ENCODE measurements at places on chromosomes 3 and 15.

- DNase-seq = no peak
Measured at GRCh38 chr3:65196663-65197062, 508.9 kb upstream of the ADAMTS9 start.

DNA sequence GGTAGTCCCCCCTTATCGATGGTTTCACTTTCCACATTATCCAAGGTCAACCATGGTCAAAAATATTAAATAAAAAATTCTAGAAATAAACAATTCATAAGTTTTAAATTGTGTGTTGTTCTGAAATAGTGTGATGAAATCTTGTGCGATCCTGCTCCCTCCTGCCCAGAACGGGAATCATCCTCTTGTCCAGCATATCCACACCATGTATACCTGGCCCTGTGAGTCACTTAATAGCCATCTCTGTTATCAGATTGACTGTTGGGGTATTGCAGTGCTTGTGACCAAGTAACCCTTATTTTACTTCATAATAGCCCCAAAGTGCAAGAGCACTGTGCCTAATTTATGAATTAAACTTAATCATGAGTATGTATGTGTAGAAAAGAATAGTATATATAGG is 19.1 kb downstream of the FAM81A start:
- DNase-seq = no peak

- no peak for DNase-seq
Measured at GRCh38 chr15:59344311-59344710, 28.4 kb downstream of the MYO1E start.

GRCh38 chr3:49841126-49841696 is 15.2 kb downstream of the TRAIP start:
- peak; percentile 51 for DNase-seq

GRCh38 chr3:65030847-65031463 is 343.2 kb upstream of the ADAMTS9 start:
- no peak for DNase-seq

DNA sequence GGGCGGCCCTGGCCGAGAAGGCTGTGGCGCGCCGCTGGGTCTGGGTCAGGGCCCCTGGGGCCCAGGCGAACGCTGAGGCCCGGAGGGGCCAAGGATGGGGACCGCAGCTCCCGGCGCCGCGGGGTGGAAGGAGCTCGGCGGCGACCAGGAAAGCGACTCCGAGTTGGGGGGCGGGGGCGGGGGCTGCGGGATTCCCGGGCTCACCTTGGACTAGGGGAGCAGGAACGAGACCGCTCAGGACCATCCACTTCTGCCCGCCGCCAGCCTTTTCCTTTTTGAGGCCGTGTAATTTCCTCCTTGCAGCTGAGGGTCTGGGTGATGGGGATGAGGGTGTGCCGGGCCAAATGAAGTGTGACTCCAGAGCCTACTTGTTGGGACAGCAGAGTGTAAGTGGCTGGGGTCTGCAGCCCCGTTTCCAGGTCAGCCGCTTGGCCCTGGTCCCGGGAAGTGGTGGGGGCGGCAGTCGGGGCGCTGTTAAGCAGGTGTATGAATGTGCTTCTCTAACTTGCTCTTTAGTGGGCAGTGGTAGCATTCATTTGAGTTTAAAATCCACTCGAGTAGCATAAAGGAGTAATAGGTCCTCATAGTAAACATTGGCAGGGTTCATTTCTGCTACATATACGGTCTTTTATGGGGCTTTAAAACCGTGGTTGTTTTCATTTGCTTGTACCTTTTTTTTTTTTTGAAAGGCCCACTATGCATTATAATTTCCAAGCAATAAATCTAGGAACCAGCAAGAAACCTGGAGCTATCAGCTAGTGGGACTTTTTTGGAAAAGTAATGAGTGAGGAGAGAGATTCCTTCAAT is 717 bp downstream of the PXK start:
- DNase-seq = peak; percentile 59

GRCh38 chr3:14582045-14582410 is 41.9 kb upstream of the GRIP2 start:
- no peak for DNase-seq

DNA sequence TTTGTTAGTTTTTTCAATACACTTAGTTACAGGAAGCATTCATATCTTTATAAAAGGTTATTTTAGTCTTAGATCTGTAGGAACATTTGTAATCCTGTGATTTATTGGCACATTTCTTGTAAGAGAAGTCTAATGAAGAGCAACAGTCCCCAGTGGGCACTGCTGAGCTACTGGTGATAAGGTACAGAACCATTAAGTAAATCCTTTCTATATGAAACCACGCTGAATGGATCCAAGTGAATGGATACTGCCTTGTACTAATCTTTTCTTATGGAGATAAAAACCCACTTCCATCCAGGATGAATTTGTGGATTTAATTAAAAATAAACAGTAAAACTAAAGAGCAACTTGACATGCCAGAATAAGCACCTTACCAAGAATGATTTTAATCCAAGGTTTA is 64.0 kb downstream of the SHQ1 start:
- DNase-seq = no peak

DNA sequence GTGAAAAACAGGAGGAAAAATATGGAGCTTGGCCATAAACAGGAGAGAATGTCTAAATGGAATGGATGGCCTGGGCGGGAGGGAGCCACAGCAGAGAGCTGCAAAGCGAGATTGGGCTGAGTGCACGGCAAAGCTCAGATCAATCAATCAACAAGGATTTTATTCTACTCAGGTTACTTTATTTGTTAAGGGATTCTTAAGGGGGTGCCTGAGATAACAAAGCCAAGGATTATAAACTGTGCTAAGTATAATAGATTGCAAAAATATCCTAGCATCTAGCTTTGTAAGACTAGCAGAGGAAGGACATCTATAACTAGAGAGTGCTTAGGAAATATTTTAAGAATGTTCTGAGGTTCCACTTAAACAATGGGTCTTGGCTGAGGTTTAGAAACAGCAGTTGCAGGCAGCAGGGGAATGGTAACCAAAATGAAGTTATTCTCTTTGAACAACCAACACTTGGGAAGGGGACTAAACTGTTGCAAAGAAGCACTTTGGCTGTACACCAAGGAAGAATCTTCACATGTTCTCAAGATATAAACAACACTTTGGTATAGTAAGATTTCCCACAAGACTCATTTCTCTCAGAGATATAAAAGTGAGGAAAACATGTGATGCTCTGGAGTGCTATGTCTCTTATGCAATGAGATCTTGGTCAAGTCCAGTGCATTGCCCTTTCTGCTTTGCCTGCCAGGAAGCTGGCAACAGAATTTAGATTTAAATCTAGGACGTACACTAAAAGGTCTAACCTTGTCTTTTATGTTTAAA is 35.5 kb downstream of the TMEM212 start:
- DNase-seq = no peak

DNA sequence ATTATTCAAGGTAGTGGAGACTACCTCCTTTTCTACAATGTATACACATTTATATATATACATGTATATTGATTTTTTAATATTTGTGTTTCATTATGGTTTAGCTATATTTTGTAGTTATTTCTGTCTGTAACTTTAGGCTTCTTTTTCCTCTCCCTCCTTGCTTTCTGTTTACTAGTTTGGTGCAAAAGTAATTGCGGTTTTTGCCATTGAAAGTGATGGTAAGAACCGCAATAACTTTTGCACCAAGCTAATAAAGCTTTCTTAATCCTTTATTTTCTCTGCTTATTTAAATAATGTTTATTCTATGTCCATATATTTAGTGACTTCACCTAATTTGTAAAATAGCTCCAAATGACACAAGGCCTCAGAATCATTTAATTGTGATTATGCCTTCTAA is 195.3 kb upstream of the PLSCR5 start:
- no peak for DNase-seq

DNA sequence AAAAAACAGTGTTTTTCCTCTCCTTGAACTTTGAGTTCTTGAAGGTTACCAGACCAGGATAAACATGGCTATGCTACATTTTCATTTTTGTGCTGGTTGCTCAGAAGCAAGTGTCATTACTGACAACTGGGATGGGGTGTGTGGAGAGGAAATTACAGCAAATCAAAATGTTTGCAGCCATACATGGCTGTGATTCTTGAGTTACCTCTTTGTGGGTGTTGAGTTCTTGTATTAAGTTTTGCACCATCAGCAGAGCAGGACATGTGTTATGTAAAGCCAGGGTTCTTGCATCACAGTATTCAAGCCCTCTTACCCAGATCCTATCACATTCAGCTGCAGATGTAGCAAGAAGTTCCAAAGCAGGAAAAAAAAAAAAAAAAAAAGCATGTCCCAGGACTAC is 53.9 kb upstream of the ATOSA start:
- DNase-seq = no peak

DNA sequence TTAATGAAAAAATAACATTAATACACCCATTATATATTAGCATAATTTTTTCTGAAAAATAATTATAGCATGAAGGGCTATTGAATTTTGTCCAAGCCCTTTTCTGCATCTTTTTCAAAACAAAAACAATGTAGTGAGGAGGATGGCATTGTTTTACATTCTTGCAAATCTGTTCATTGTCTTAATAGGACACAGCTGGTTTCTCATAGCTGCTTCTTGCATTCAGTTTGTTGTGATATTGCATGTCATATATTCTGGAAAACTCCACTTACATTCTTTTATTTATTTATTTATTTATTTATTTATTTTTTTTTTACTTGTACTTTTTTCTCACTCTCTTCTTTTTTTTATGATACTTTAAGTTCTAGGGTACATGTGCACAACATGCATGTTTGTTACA is 107.4 kb downstream of the NR1D2 start:
- no peak for DNase-seq

GRCh38 chr3:126022741-126023359 is 53.9 kb downstream of the ROPN1B start:
- no peak for DNase-seq

DNA sequence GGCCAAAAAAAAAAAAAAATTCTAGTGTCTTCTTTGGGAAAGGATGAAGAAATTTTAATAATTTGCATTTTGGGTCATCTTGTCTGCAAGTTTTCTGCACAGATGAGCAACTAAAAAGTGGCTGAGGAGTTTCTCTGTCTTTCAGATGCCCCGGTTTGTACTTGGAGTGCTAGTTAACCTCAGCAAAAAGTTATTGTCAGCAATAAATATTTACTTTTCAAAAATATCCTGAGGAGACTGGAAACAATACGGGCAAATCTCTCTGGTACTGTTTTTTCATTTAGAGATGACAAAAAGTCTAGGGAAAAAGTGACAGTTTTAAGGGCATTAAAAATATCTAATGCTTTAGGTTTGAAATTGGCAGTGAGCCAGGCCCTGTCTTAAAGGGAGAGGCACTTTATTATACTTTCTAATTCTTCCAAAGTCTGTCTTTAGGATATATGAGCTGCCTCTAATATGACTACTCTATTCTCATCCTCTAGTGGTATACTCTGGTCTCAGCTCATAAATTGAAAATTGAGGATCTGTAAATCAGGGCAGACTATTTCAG is 436.0 kb upstream of the NR2F2 start:
- DNase-seq = no peak

GRCh38 chr15:75151214-75152128 is 50.2 kb upstream of the C15orf39 start:
- DNase-seq = no peak

DNA sequence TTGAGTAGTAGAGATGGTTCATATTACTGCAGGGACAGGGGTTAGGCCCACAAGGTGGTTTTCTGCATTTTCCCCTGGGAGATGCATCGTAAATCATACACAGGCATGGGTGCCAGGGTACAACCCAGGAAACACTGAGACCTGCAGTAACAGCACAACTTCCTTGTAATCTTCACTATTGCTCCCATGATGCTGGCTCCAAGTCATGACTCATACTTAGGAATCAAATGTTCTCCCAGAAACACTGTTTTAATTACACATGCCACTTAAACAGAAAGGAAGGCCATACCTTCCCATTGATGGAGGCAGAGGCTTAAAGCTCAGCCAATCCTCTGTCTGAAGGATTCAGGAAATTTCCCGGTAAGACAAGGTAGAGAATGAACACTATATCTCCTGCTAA is 106.5 kb downstream of the ERC2 start:
- DNase-seq = no peak

- DNase-seq = no peak
Measured at GRCh38 chr3:178485756-178486155, 50.5 kb upstream of the KCNMB2 start.

Measured in germinal center (tissue), 1 donor.